ENCODE measurements at places on chromosomes 5 and 9.

GRCh38 chr5:40224421-40224820 lies 455.3 kb upstream of the PTGER4 start:
- no peak for DNase-seq

DNA sequence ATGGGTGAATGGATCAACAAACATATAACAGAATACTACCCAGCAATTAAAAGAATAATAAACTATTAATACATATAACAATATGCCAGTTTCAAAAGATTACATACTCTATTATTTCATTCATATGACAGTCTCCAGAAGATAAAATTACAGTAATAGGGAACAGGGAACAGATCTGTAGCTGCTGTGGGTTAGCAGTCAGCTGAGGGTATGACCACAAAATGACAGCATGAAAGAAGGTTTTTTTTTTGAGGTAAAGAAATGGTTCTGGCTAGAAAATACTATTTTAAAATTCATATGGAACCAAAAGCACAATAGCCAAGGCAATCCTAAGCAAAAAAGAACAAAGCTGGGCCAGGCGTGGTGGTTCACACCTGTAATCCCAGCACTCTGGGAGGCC lies 73.0 kb upstream of the NR5A1 start:
- DNase-seq, result no peak

GRCh38 chr5:139094154-139095131 lies 103.7 kb downstream of the SIL1 start:
- DNase-seq, result no peak

GRCh38 chr5:119476341-119476740 lies 24.0 kb downstream of the HSD17B4 start:
- DNase-seq, result no peak

DNA sequence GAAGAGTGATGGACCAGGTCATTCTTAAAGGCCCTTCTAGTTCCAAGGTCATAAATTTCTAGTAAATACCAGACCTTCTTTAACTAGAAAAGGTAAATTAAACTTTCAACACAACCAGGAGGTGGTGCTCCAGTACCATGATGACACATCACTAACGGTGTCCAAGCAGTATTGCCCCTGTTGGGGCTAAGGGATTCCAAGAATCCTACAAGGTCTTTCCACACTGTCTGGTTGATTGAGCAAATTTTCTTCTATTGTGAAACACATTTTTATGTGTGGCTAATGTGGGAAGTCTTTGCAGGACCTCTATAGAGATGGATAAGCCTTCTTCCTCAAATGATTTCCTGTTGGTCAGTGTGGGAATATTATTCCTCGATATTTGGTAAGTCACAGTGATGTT lies 459.6 kb upstream of the PAPPA start:
- no peak for DNase-seq

GRCh38 chr5:39503155-39503554 lies 78.4 kb upstream of the DAB2 start:
- DNase-seq, result no peak

DNA sequence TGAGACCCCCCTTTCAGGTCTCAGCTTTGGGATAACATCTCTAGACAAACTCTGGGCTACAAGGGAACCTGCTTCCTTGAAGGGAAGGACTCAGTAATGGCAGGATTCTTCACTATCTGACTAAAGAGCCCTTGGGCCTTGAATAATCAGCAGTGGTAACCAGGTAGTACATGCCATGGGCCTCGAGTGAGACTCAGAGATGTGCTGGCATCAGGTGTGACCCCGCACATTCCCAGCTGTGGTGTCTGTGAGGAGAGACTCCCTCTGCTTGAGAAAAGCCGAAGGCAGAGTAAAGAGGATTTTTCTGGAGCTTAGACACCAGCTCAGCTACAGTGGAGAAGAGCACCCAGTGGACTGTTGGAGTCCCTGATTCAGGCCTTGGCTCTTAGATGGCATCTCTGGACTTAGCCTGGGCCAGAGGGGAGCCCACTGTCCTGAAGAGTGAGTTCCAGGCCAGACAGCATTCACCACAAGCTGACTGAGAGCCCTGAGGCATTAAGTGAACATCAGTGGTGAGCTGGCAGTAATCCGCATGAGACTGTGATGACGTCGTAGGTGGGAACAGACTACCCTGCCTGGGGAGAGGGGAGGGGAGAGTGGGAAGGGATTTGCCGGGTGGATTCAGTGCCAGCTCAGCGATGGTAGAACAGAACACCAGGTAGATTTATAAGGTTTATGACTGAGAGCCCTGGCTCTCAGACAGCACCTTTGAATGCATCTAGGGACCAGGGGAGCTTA lies 5.3 kb upstream of the ZNF782 start:
- DNase-seq, result no peak

DNA sequence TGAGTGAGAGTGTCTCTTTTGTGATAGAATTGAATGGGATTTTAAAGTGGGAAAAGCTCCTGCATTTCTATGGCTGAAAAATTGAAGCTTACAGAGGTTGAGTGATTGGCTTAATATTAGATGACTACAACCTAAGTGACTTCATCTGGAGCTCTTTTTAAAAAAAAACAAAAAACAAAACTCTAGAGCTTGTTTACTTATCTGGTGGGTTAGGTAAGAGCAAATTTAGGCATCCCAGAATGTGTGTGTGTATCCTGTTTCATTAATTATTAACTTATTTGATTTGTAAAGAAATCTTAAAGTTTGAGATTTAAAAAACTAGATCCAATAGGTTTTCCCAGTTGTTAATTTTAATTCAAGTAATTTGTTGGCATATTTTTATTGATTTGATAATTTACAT lies 60.1 kb downstream of the SCAMP1 start:
- DNase-seq, result no peak

DNA sequence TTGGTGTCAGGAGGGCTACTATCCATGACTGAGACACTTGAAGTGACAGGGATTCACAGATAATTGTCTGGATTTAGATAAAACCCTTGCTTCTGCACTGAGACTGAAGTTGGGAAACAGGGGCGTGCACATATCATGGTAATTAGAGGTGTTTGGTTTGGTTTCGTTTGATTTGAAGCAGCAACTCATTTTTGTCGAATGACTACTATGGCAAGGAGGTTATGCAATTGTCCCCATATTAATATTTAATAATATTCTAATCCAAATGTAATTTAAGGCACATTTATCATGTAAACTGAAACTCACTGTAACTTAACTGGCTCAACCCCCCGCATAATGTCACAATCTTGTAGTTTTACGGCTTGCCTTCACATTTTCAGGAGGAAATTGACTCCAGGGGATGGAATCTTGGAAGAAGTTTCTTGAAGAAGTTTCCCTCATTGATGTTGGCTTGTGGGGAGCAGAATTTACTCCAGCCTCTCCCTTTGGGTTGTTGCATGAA lies 12.5 kb downstream of the ZNF366 start:
- DNase-seq, result no peak

GRCh38 chr9:134411440-134412297 lies 85.4 kb downstream of the RXRA start:
- DNase-seq, result no peak

- DNase-seq, result no peak
These were observed 39.8 kb downstream of the FOXI1 start for GRCh38 chr5:170145462-170145861.

GRCh38 chr5:38208782-38209378 lies 49.5 kb upstream of the EGFLAM start:
- DNase-seq, result no peak

DNA sequence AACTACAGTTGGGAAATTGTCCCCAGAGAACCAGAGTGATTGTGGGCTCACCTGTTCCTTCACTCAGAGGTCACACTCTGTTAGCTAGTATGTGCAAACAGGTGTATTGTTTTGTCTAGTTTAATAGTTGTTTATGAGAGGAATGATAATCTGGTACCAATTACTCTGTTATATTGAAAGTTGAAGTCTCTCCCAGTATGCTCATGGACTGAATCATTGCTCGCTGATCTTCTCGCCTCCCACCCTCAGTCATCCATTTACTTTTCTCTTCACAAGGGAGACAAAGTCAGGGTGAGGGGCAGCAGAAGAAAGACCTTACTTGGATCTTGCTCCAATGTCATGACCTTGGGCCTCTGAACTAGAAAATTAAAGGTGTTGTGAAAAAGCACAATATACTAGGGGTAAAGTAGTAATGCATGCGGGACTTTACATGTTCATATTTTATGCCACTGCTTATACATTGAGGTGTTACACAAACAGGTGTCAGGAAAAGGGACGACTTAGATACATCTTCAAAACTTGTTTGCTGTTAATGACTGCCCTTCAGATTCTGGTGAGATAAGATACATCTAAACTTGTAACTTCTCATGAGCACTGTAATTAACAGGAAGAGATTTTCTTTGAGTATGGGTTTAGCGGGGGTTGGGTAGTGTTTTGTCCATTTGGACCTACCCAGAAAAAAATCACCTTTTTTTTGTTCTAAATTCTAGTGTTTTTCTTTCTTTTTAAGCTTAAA lies 36.9 kb downstream of the LNPEP start:
- no peak for DNase-seq

All from activated CD8-positive, alpha-beta memory T cell treated with anti-CD3 and anti-CD28 coated beads for 1 hour (primary cell).